Urothelium cell line (cell line): ENCODE measurements at places on chromosomes 1 and 21.
A peak's percentile ranks its signal among the peaks of the same experiment; 100 is the strongest.

- no peak for DNase-seq
Observed at GRCh38 chr1:158646465-158646864, 40.0 kb downstream of the SPTA1 start.

- DNase-seq: no peak
Observed at GRCh38 chr1:12127206-12127810, 39.5 kb upstream of the TNFRSF1B start.

DNA sequence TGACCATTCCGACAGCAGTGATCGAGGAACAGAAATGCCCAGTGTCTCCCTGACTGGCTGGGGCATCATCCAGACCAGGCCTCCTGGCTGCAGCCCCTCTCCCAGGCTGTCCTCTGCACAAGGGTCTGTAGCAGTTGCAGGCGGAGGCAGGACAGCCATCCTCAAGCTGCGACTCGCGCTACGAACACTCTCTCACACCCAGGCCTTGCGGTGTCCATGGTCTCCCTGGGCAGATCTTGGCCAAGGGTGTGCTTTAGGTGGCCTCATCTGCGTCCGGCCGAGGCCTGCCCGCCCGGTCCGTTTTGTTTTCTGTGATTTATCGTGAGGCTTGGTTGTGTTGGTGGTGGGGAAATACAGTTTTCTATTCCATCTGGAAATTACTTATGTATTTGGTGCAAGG, 15.7 kb downstream of the FTCD start:
- DNase-seq: no peak

- DNase-seq: no peak
Observed at GRCh38 chr21:34877485-34878128, 171.5 kb downstream of the RUNX1 start.

DNA sequence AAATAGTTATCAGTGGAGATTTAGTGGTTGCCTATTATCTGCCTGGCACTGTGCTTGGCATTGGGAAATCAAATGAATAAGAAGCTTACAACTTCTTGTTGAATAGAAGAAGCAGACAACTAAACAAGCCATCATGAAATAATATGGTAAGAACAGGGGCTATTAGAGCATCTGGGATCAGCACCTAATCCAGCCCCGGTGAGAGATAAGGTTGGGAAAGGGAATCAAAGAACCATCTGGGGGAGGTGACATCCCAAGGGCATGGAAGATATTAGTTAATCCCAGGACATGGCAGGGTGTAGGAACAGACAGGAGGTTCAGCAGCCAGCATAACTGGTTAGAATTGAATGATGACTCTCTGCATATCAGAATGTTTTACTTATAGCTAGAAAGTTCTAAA, 36.3 kb upstream of the SUCO start:
- no peak for DNase-seq

DNA sequence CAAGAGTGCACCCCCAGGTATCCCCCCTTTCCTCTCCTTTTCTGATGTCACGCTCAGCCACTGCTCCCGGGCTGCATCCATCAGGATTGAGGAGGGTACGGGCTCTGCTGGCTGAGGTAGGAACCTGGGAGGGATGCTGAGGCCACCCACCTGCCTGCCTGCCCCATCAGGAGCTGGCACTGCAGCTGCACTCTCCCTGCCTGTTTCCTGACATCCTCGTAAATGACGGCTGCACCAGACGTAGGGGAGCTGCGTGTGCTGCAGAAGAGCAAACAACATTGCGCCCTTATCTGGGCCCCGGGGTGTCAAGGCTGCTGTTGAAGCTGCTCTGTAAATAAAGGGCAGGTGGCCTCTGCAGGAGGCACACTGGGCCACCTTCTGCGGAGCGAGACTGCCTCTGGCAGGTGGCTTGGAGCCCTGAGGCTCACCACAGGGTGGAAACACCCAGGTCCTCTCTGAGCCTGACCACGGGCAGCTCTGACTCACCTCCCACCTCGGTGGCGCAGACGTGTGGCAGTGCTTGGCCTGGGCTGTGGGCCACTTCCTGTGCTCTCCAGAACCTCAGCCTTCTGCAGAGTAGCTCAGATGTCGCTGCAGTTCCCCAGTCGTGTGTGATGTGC, 30.9 kb downstream of the SNAP47 start:
- peak; percentile 48 for DNase-seq

DNA sequence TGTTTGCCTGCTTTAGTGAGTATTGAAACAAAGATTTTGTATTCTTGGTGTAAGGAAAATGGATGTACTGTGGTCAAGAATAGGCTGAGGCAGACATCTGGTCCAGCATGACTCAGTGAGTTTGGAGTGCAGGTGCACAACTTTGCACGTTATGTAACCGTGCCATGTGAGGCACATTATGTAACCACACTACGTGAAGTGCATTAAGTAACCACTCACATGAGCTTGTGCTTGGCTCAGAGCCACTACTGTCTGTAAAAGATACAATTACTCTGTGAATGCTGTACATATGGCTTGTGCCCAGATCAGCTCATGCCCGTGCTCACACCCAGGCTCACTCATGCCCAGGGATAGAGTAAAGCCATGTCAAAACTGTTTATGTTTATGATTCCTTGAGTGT, 216.8 kb downstream of the CTH start:
- DNase-seq: no peak

GRCh38 chr1:6614019-6614928, 743 bp downstream of the PHF13 start:
- DNase-seq: no peak

GRCh38 chr1:162191396-162192305, 122.2 kb downstream of the NOS1AP start:
- DNase-seq: no peak

DNA sequence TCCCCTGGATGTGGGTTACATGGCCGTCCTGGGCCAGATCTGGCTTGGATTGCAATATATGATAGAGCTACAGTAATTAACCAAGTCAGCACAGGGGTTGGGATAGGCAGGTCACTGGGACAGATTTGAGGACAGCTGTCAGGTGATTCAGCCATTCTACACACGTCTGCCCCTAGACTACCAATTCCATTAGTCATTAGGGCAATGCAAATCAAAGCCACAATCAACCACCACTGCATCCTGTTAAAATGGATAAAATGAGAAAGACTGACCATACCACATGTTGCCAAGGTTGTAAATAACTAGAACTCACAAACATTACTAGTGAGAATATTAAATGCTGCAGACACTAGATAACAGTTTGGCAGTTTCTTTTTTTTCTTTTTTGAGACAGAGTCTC, 16.0 kb downstream of the C21orf58 start:
- no peak for DNase-seq

DNA sequence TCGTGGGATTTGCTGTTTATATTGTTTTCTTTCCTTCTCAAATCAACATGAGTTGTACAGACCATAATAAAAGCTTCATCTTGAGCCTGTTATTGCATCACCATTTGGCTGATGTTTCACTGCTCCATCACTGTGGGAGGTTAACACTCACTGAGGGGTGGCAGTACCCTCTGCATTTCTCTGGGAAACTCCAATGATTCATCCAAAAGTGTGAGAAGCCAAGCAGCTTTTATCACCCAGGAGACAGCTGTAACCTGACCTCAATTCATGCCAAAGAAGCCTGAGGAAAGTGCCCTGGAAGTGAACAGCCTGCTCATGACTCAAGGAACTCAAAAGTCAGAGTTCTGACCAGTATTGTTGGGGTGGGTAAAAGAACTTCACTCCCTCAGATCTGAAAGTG, 84.1 kb downstream of the GPR88 start:
- DNase-seq: peak; percentile 83

DNA sequence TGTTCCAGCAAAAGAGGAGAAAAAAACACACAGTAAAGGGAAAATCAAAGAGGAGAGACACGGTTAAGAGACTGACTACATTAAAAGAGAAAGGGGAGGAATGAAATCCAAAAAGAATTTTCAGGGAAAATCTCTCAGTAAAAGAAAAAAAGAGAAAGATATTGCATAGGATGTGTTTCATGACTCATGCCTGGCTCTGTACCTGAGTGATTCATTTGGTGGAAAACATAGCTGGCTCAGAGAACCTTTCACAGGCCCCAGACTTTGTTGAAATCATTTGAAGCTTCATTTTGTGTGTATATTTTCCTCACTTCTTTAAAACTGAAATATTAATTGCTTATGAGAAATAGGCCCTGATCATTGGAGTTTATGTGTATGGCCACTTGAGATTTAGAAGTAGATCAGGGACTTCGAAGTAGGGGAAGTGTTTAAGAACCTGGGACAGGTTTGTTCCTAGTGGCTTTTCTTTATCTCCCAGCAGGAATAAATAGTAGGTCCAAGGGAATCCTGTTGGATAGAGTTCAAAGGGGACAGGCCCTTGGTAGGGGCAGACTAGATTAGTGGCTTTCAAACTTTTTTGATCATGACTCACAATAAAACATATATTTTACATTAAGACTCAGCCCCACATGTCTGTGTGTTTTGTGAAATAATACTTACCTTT, 239.1 kb upstream of the SGIP1 start:
- peak; percentile 70 for DNase-seq

DNA sequence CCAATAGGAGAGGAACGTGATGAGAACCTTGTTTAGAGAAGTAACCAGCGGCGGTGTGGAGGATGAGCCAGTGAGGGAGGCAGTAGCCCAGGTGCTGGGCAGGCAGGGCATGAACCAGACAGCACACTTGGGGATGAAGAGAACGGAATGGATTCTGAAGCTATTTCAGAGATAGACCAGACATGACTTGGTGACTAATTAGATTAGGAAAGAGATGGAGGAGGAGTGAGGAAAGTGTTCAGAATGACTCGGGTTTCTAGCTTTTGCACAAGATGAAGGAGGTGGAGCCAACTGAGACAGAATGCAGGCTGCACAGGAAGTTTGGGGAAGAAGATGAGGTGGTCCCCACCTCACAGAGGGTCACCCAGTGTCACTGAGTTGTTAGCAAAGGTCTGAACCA, 5.1 kb downstream of the PEF1 start:
- DNase-seq: no peak

DNA sequence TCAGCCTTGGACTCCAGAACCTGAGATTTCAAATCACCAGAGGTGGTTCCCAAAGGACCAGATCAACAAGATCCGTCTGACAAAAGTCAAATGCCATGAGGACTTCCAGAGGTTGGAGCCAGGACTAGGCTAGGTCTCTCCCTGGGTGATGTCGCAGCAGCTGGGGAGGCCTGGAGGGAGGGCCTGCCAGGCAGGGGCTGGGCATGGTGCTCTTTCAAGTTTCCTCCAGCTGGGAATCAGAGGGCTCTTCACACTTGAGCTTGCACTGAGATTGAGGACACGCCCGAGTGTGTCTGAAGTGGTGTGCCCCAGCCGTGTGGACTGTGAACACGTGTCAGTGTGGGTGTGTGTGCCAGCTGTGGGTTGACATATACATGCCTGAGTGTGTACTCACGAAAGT, 21.3 kb upstream of the RSPO1 start:
- no peak for DNase-seq

DNA sequence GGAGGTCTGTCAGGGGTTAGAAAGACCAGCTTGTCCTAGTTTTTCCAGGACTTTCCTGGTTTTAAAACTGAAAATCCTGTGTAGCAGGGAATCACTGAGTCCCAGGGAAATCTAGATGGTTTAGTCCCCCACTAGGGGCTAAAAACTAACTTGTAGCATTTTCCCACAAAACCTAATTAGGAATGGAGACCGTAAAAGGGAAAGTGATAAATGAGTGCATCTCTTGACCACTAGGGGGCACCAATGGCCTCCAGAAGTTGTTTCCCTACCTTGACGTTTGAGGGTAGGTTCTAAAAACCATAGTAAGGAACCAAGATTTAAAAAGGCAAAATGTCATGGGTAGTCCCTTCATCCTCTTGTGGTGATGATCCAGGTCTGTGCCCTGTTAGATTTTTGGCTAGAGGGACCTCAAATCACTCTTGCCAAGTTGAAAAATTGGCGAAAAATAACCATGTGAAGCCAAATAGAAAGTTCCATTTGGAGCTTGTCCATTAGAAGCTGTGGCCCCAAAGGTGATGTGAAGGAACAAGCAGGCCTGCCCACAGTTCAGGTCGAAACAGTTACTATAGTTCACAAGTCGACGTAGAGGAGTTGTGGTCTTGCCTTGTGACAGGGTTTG, 24.5 kb downstream of the CLIC6 start:
- DNase-seq: peak; percentile 58

GRCh38 chr1:35202048-35202719, 9.2 kb upstream of the SFPQ start:
- DNase-seq: peak; percentile 82

GRCh38 chr1:7616076-7616832, 154.8 kb upstream of the VAMP3 start:
- DNase-seq: peak; percentile 52

GRCh38 chr1:182781841-182782586, 7.6 kb upstream of the NPL start:
- DNase-seq: peak; percentile 59

DNA sequence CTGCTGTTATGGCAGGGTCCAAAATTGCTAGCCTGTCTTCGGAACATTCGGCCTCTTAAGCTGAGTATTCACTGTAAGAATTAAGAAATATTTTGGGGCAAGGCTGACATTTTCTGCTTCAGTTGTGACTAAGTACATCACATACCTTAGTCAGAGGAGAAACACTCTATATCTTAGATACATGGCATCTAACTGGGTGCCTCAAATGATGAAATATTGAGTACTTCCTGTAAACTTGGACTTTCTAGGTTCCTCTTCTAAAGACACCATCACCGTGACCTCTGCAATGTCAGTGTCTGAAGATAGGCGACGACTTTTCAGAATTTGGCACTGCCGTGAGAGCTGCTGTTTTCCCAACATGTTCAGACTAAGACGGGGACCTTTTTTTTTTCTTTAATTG, 65.6 kb downstream of the PCBP3 start:
- DNase-seq: no peak
